ENCODE measurements at places on chromosomes 1 and 21.

DNA sequence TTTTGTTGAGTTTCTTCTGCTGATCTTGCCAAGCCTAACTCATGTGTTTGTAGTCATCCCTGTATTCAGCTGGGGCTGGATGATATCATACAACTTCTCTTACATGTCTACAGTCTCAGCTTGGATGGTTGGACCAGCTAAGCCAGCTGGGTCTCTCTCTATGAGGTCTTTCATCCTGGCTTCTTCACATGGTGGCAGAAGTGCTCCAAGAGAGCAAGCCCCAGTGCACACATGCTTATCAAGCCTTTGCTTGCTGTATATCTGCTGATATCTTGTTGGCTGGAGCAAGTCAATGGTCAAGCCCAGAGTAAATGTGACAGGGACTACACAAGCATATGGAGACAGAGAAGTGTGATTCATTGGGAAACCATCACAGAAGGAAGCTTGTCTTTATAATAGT is 29.2 kb upstream of the SLC44A5 start:
- DNase-seq = no peak

DNA sequence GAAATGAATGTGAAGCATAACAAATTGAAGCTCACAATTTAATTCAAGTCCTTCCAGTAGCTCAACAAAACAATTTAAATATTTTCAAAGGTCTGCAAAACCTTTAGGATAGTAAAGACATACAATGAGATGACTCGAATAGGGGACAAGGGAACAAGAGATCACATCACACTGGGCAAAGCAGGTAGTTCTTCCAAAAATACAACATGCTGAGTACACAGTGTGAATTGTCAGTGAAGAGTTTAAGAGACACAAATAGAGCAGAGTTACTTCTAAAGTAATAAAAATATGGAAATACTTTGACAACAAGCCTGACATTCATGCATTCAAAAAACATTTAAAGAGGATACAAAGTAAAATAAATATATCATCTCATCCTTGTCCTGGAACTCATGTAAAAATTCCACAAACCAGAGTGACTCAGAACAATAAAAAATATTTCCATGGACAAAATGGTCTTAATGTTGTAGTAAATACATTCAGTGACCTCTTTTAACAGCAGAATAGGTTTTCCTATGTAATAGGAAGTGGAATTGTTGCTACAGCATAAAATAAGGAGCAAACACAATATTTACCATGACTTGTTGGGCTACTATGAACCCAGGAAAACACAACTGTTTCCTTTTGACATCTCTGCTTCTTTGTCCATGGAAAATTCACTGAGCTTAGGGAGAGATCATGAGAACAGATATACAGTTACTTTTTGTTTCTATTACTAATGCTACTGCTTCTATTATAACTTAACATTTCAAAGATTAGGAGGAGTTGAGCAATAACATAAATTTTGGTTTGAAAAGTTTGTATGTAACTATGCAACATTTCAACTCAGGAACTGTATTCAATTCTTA is 83.7 kb upstream of the BCL10 start:
- no peak for DNase-seq

GRCh38 chr1:89454845-89455521 is 69.6 kb upstream of the LRRC8B start:
- DNase-seq = peak; percentile 48

- DNase-seq = no peak
These were observed 99.1 kb upstream of the RAVER2 start for GRCh38 chr1:64645735-64646134.

DNA sequence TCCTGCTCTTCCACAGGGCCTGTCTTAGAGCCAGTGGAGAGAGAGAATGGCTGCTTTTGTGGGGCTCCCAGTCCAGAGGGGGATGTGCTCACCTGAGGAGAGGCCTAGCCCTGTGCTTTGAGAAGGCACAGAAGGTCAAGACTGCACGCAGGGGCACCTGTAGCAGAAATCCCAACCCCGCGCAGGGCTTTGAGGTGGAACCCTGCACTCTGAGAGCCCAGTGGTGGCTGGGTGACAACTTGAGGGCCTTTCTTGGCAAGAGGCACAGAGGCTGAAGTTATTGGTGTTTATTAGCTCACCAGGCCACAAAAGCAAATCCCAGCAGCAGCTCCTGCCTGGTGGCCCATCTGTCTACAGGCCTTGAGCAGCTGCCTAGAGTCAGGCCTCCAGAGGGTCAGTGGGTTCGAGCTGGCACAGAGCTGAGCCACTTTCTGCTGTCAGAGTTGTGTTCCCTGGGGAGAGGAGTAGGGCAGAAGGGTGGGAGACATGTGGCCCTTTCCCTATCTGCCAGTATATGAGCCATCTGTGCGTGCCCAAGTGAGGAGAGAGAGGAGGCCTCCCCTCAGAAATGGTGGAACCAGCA is 31.4 kb downstream of the SZRD1 start:
- no peak for DNase-seq

DNA sequence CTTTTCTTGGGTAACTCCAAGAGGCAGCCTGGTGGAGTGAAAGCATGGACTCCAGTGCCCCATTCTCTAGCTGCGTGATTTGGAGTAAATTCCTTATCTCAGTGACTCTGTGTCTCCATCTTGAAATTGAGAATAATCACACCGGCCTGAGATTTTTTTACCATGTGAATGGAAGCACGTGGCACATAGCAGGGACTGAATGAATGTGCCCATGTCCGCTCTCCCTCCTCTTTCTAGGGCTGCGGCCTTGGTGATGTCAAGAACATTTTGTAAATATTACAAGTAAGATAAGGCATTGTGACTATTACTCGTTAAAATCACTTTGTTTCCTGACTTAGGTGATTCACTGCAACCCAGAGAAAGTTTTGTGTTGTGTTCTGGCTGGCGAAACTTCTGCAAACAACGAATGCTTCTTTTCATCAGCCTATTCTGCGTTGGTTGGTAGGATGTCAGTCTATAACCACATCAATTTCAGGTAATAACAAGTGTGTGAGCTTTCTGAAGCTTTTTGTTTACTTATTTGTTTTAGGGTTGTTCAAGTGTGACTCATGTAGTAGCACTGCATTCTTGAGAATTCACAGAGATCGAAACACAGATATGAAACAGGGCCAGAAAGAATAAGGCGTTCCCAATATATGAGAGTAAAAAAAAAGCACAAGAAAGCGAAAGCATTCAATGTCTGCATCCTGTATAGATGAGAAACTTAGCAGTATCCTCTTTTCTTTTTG is 135.7 kb upstream of the SLC45A1 start:
- no peak for DNase-seq

DNA sequence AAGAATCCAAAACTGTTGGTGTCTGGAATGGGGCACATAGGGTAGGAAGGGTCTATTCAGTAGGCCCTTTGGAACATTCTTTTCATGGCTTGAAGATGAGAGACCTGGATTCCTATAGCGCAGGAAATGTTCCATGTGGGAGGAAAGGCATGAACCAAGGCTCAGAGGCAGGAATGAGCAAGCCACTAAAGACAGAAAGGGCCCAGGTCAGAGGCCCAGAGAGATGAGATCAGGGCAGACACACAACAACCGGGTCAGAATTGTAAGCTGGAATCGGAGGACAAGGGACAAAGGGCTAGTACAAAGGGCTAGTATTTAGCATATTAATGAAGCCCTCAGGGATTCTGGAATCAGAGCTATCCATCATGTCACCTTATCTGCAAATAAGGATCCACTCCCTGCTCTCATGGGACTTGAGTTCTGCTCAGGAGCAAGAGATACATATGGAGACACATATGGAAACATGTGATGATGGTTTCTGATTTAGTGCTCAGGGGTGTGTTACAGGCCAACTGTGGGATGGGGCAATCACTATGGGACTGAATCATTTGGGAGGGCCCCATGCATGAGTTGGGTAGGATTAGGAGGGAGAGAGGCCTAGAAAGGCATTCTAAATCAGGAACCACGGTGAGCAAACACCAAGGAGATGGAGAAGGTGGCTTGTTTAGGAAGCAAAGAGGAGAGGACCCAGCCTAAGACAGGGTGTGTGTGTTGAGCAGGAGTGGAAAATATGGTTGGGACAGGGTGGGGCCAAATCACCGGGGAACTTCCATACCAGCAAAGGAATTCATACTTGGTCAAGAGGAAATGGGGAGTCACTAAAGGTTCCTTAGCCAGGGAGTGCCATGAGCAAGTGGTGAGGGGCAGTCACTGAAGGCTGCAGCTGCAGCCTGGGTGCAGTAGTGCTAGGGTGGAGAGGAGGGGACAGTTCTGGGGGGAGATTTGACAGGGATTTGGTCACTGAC is 8.6 kb downstream of the NECTIN4 start:
- DNase-seq = peak; percentile 76

DNA sequence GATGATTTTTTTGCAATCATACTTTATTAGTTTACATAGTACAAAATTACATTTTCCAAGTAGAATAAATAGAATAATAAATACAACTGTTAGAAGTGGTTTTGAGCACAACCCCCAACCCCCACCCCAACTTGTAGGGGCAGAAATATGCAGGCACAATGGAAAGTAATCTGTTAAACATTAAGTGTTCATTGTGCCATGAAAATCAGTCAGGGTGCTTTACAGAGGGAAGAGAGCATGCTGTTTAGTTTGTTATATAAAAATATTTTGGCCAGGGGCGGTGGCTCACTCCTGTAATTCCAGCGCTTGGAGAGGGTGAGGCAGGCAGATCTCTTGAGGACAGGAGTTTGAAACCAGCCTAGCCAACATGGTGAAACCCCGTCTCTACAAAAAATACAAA is 2.6 kb downstream of the OR10T2 start:
- no peak for DNase-seq

- DNase-seq = no peak
These were observed 2.9 kb upstream of the DIP2A start for GRCh38 chr21:46455575-46456385.

DNA sequence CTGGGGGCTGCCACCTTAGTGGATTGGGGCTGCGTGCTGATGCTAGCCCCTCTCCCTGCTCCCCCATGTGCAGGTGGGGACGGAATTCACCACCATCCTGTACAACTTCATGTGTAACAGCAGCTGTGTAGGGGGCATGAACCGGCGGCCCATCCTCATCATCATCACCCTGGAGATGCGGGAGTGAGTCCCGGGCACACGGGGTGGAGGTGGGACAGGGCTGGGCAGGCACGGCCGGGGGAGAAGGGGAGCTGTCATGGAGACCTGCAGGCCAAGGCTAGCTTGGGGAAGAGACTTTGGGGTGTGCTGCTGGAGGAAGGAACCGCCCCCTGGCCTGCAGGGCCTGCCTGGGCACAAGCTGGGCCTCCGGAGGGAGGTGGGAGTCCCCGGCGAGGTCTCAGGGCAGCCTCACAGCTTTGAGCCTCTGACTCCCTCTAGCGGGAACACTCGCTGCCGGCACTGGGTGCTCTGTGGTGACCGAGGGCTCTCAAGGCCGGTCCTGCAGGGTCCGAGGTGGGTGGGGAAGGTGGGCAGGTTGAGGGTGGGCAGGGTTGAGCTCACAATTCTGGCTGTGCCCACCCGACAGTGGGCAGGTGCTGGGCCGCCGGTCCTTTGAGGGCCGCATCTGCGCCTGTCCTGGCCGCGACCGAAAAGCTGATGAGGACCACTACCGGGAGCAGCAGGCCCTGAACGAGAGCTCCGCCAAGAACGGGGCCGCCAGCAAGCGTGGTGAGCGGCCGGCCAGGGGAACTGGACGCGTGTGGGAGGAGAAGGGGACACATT is 25.0 kb upstream of the CCDC27 start:
- DNase-seq = peak; percentile 77

GRCh38 chr1:7218210-7218832 is 433.1 kb downstream of the CAMTA1 start:
- DNase-seq = no peak

- DNase-seq = peak; percentile 64
These were observed 116.0 kb downstream of the TTLL7 start for GRCh38 chr1:83882906-83883305.

- peak; percentile 45 for DNase-seq
These were observed 32.2 kb downstream of the WDR4 start for GRCh38 chr21:42847051-42847707.

DNA sequence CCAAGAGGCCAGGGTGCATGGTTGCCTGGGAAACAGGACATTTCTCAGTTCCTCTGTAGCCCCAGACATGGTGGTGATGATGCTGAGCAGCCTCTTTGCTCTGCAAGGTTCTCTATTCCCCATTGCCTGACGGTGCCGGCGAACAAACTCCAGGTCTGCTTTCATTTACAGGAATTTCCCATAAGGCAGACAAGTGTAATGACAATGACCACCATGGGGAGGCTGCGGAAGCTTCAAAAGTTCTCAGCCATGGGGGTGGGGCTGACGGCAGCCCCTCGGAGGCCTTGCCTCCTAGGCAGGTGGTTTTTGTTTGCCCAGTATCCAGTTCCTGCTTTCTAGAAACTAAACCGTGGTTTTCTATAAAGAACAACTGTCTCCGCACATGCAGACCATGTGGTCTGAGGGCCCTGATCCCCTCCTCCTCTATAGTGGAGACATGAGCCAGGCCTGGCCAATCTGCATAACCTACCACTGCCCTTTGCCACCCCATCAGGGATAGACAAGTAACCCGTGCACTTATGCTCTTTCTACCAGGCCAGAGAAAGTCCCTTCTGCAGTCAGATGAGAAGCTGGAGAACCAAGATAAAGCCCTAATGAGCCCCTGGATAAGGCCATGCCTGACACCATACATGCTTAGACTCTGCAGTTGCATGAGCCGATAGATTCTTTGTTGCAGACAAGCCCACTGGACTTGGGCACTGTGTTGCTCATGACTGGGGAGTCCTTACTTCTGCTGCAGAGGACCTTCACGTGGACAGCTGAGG is 54.1 kb downstream of the LDLRAD2 start:
- DNase-seq = no peak

GRCh38 chr1:230487773-230488428 is 61.8 kb upstream of the PGBD5 start:
- DNase-seq = no peak

DNA sequence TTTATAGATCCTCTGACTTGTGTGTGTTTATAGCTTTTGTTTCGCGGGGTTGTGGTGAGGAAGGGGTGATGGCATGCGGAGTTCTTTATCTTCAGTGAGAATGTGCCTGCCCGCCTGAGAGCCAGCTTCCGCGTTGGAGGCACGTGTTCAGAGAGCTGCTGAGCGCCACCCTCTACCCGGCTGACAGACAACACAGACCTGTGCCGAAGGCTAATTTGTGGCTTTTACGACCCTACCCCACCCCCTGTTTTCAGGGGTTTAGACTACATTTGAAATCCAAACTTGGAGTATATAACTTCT is 14.4 kb upstream of the CD101 start:
- DNase-seq = no peak

- no peak for DNase-seq
These were observed 6.9 kb downstream of the ERRFI1 start for GRCh38 chr1:8019229-8019620.

DNA sequence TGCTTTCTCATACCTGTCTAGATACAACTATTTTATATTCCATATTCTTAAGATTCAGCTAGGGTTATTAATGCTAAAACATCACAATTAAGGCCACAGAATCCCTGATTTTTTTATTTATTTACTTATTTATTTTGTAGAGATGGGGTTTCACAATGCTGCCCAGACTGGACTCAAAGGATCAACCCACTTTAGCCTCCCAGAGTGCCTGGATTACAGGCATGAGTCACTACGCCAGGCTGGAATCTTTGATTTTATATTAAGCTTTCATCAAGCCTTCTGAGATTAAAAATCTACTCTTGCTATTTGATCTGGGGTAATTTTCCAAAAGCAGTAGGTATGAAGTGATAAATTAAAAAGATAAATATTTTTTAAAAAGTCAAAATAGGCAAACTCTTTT is 38.9 kb downstream of the MCOLN2 start:
- DNase-seq = no peak
